ENCODE measurements at places on chromosomes 6 and 20.

DNA sequence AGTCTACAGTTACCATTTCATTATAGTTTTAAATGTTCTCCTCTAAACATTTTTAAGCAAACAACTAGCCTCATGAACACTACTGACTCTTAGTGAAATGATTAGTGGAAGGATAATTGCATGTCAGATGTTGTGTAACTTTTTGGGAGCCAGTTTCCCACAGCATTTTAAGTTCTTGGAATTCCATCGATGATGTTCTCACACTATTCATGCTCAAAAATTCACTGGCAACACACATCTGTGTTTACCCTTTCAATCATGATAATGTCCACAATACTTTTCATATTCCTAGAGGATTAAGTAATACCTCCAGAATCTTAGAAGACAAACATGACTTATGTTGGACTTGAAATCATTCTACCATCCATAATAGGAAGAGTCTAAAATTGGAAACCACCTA is 678.1 kb upstream of the ID4 start:
- DNase-seq = no peak

- no peak for DNase-seq
These were observed 130.1 kb upstream of the DST start for GRCh38 chr6:56772737-56773184.

GRCh38 chr20:12928755-12929401 is 79.9 kb upstream of the SPTLC3 start:
- DNase-seq = peak; percentile 23

DNA sequence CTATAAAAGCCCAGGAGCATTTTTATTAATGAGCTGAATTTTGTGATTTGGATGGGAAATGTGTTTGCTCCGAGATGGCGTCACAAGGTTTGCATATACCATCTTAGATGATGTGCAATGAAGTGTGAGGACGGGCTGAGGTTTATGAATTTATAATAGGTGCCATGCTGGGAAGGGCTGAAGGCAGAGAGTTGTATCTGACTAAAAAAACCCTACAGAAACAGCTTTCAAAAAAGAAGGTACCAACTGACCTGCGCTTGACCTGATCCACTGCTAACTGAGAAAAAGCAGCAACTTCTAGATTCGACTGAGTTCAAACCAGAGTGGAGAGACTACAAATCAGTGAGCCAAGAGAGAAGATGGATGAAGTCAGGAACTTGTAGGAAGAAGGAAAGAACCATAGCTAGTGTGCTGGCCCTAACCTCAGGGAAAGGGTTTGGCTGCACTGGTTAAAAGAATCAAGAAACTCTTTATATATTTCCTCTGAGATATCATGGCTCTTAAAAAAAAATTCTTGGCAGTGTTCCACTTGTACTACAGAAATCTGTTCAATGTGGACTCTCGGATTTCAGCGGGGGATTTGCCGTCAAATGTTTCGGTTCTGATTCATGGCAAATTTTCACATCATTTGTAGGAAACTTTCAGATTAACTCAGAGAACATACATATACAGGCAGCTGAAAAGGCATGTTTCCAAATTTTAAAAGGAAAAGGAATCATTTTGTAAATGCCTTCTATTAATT is 56.5 kb upstream of the HDGFL1 start:
- no peak for DNase-seq

DNA sequence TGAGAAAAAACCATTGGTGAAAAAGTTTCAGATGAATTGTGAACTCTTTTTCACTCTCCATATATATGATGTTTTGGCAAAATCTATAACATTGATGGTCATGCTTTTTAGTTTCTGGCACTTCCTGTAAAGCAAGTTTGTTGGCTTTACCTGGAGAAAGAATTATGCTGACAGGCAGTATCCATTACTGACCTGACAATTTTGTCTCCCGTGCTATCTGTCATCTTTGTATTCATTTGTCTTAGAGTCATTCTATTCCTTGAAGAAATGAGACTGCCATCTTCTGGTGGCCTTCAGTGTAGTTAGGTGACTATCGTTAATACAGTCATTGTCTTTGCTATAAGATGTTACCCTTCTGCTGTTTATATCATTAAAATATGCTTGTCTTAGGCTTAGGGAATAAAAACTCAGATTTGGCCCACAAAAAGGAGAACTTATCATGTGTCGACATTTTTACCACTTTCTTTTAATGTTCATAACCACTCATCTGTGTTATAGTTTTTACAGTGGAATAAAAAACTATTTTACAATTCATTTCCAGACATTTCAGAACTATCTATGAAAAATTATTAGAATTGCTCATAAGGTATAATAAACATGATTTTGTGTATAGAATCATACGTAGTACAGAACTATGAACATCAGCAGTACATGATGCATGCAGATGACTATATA is 707.0 kb downstream of the EPM2A start:
- DNase-seq = peak; percentile 43

DNA sequence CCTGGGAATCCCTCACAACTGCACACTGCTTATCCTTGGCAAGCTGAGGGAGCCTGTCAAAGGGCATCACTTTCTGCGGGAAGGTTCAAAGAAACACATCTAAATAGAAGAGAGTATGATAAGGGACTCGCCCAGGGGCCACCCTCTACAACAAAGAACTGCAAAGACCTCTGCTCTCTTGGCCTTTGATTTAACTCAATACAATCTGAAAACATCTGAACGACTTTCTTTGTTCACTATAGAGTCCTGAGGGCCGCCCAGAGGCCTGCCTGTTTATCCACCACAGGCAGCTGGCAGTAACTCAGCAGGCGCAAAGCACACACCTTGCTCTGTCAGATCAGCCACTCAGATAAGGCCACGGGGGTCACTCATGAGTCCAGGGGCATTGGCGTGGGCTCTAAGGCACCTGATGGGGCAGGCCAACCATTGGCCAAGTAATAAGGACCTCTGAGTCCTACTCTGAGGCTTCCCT is 139.3 kb downstream of the UNC5CL start:
- DNase-seq = no peak
